ENCODE measurements at places on chromosomes 5 and 9.

GRCh38 chr5:178996156-178996555, 1.0 kb upstream of the GRM6 start:
- no peak for DNase-seq

- DNase-seq = no peak
These were observed 23.2 kb downstream of the DOCK8 start for GRCh38 chr9:237858-238345.

DNA sequence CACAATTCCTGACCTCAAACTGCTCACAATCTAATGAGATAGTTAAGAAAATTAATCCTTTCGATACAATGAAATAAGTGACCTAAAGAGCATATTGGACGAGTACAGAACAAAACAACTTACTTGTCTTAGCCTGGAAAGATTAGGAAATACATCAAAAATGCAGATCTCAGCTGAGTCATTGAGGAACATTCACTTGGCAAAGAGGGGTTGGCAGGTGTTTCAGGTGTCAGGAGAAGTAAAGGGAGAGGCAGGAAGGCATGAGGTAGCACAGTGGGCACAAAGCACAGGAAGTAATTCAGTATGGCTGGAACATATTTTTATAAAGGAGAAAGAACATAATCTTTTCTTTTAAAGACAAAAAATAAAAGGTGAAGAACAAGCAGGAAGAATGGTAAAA, 628.8 kb upstream of the RGMB start:
- no peak for DNase-seq

DNA sequence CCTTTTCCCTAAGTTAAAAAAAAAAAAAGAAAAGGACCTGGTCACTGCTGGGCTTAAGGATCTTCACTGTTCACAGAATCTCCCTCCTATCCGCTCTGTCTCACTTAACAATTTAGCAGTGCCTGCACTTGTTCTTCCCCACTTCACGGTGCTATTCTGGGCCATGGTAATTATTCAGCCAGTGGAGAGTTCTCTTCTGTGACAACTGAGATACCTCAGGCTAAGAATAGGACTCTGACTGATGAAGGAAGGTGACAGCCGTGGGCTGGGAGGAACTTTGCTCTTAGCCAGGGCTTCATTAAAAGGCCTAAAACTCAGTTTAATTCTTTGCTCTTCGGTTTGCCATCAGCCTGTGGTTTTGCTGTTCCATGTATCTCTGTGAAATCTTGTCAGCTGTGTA, 51.9 kb upstream of the ENTREP1 start:
- DNase-seq = no peak

DNA sequence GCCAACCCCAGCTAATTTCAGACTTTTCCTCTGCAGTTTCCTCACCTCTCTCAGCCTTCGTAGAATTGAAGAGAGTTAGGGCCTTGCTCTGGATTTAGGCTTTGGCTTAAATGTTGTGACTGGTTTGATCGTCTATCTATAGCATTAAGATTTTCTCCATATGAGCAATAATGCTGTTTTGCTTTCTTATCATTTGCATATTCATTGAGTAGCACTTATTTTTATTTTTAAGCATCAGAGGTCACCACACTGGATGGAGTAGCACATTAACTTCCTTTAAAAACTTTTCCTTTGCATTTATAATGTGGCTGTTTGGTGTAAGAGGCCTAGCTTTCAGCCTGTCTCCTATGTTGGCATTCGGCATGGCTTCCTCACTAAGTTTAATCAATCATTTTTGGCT, 12.6 kb upstream of the PCBD2 start:
- DNase-seq = no peak

- DNase-seq = no peak
These were observed 67.5 kb downstream of the TLE1 start for GRCh38 chr9:81621785-81622259.

DNA sequence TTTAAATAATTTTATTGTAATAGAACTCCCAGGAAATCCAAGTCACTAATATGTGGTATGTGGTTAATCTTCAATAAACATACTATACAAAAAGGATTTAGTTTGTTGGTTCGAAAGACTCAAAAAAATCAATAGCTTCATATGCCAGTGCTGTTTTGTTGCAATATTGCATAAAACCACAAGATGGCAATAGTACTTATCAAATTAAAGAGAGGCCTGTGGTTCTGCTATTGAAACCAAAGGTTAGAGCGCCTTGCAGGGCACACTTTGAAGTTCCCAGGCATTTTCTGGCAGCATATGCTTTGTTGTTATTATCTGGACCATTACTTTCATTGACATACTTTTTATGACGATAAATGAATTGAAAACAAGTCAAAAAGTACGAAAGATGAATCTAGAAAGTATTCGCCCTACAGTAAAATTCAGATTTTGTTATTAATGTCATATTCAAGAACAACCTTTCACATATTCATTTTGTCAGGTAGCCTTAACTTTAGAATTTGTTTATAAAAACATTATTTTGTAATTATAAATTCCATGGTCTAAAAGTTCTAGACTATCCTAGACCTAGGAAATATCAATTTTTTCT, 316.3 kb downstream of the MCTP1 start:
- no peak for DNase-seq

Data from cortex of kidney (tissue), 1 donor.